ENCODE measurements at places on chromosomes 12 and 14.

GRCh38 chr14:35202195-35202594, 79.8 kb downstream of the PRORP start:
- no peak for DNase-seq

DNA sequence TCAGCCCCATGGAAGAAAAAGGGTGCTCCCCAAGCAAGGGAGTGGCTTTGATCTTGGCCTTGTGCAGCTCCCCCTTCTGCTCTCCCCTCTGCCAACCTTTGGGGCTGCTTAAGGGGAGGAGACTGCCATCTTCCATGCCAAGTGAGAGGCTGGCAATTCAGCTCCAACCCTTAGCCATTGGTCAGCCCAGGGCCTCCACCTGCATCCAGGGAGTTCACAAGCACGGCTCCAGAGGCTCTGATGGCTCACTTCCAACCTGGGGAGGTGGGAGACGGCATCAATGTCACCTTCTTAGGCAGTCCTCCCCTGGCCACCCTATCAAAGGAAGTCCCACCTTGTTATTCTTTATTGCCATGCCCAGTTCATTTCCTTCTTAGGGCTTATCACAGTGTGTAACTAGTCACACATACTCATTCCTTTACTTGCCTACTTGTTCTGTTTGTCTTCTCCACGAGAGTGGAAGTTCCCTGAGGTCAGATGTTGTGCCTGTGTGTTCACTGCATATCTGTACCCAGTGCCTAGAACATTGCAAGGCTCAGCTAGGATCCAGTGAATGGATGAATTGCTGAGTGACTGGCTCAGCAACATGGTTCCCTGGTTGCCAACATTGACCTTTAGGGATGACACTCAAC, 5.0 kb downstream of the HDAC7 start:
- DNase-seq, result no peak

GRCh38 chr14:100294213-100294962, 11.9 kb downstream of the SLC25A29 start:
- DNase-seq, result no peak

DNA sequence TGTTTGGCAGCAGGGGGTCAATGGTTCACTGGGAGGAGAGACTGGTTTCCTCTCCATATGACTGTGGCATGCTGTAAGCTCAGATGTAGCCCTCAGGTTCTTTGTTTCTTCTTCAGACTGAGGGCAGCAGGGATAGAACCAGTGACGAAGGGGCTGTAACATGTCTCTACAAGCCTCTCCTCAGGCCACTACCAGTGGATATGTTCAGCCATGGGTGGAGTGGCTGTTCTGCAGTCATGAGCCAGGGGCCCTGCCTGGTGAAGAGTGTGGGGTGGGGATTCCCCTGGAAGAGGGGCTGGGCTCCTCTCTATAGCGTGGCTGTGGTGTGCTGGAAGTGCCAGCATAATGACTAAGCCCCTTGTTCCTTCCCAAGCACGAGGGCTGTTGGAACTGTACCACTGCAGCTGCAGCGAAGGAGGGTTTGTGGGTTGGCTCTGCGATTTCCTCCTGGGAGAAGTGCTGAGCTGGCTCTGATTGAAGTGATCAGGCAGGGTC, 55.8 kb downstream of the CMAS start:
- no peak for DNase-seq

DNA sequence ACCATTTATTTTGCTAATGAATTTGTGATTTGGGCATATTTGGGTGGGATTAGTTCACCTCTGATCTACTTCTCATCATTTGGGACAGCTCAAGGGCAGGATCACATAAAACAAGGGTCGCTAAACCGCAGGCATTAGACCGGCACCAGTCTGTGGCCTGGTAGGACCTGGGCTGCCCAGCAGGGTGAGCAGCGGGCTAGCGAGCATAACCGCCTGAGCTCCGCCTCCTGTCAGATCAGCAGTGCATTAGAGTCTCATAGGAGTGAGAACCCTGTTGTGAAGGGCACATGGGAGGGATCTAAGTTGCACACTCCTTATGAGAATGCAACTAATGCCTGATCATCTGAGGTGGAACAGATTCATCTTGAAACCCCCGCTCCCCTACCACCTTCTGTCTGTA, 785.3 kb downstream of the TRHDE start:
- DNase-seq, result no peak

DNA sequence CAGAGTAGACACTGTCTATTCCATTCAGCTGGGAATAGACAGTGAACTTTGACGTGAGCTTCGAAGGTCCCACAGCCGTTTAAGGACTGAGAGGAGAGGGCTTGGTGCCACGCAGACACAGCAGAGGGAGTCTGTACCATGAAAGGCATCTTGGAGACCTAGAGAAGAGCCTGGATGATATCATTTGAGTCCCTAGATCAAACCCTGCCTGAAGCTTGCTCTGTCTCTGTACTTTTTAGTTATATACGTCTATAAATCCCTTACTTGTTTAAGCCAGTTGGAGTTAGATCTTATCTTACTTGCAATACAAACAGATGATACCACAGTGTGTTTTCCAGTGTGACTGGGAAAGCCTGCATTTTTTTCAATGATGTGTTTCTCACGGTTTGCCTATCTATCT, 128.9 kb upstream of the RTL1 start:
- DNase-seq, result no peak

GRCh38 chr12:124379379-124379937, 84.6 kb downstream of the RFLNA start:
- DNase-seq, result no peak

- no peak for DNase-seq
Observed at GRCh38 chr12:109737126-109737525, 23.5 kb downstream of the FAM222A start.

DNA sequence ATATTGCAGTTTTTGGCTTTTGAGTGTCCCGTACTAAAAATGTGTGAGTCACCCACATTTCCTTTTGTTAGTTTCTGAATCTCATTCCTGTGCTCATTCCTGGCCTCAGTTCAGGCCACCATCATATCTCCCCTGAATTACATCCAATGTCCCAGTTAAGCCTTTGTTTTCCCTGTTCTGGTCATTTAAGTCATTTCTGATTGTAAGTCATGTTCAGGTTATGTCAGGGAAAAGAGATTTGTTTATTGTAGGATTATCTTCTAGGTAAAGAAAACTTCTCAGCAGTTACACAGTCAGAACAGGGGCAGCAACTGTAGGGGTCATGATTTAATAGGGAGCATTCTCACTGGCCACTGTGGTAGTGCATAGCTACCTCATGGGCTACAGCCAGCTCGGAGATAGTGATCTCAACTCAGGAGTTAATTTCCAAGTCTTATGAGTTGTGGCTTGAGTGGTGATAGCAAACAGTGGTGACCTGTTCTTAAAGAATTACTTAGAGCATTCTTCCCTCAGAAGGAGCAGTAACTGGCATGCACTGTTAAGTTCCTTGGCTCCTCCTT, 6.7 kb downstream of the DDX47 start:
- DNase-seq, result peak; percentile 70

- DNase-seq, result no peak
Observed at GRCh38 chr14:68807148-68807600, 14.3 kb upstream of the ZFP36L1 start.

- DNase-seq, result no peak
Observed at GRCh38 chr12:49388682-49389386, 21.6 kb downstream of the SPATS2 start.

DNA sequence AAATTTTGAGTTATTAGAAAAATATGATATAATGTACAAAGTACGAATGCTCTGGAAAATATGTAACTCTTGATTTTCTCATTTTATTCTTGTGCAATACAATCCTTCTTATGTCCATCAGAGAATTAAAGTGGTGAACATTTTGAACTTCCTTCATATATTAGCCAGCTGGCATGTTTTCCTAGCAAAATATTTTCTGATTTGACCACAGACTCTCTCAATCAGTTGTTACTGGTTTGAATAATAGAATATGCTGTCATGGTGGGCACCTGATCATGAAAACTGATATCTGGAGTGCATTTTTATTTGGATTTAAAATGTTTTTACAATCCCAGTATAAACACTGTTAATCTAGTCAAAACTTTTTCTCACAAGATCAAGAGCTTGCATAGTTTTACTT, 24.2 kb downstream of the PARPBP start:
- no peak for DNase-seq

All from amniotic stem cell (primary cell).